ENCODE measurements at places on chromosomes 2 and 18.

- DNase-seq: no peak
These were observed 27.9 kb upstream of the RPE start for GRCh38 chr2:209974576-209974975.

GRCh38 chr2:167874812-167875211 is 372.6 kb downstream of the STK39 start:
- DNase-seq: no peak

GRCh38 chr2:193583638-193584400 is 1389.1 kb upstream of the TMEFF2 start:
- DNase-seq: no peak

- DNase-seq: no peak
These were observed 44.4 kb downstream of the PTPN2 start for GRCh38 chr18:12839526-12840196.

DNA sequence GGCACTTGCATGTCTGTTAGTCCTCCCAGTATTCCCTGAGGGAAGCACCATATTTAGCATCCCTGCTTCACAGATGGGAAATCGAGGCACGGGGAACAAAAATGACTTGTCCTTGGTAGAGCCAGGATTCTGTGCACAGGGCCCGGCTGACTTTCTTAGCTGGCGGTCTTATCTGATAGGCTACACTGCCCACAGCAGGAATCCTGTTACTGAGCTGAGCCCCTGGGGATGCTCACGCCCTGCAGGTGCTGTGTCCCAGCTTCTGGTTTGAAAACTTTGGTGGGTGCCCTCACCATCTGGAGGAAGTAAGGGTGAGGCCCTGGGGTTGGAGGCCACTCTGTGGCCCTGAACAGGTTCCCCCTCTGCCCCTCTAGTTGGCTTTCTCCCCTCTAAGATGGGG is 68.4 kb upstream of the MCFD2 start:
- DNase-seq: no peak

DNA sequence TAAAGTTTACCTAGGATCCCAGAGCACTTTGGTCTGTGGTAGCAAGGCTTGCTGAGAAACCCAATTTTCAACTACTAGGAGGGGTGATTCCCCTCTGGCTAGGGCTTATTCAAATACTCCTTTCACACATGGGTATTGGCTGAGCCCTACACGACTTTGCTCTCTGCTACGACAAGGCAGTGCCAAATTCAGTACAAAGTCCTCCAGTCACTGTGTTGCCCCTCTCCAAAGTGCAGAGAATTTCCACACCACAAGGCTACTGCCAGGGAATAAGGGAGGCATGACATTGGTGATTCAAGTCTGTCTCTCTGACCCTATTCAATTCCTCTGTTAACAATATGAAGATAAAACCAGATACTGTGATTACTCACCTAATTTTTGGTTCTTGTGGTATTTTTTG is 38.9 kb downstream of the SYT4 start:
- DNase-seq: no peak

DNA sequence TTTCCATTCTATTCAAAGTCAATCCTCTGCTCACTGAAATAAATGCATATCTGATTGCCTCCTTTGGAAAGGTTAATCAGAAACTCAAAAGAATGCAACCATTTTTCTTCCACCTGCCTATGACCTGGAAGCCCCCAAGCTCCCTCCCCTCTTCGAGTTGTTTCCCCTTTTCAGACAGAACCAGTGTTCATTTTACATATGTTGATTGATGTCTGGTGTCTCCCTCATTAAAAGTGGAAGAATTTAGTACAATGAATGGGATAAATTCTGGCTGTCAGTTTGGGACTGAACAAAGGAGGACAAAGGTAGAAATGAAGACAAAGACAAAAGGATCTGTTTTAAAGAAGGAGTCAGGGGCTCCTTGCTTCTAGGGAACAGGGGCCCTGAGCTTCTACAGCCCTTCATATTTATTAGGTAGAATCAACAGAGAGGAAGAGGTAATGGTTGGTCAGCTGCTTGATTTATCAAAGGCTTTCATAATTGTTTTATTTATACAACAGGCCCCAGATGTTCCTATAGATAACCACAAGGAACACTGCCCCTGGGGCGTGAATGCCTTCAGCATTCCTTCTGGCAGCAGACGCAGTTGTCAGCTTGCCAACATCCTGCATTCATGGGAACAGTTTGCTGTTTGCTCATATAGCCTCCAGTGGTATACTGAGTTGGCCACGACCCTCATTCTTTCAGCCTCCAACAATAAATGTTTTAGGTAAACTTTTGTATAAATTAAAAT is 949.8 kb upstream of the LRATD1 start:
- no peak for DNase-seq

DNA sequence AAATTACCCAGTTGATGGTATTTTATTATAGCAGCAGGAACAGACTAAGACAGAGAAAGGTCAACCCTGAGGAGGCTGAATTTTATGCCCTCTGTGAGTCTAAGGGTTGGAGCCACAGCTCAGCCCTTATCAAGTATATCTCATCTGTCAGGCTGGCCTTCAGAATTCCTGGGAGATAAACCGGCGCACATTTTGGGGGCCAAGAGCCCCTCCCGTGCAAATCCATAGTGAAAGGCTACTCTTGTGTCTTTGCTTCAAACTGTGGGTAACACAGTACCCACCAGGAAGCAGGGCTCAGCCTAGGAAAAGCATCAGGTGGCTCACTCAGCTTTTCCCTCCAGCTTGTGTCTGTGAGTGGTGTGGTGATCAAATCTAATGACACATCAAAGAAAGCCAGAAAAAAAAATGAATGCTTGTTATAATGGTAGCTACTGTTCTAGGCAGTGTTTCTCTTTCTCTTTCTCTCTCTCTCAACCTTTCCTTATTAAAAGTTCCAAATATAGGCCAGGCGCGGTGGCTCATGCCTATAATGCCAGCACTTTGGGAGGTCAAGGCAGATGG is 25.0 kb upstream of the ASXL2 start:
- no peak for DNase-seq

GRCh38 chr2:240205348-240205747 is 64.9 kb upstream of the OTOS start:
- no peak for DNase-seq

- DNase-seq: no peak
These were observed 203.7 kb upstream of the LYPD1 start for GRCh38 chr2:132873738-132874137.

- DNase-seq: no peak
These were observed 13.7 kb upstream of the PER2 start for GRCh38 chr2:238302087-238302486.

DNA sequence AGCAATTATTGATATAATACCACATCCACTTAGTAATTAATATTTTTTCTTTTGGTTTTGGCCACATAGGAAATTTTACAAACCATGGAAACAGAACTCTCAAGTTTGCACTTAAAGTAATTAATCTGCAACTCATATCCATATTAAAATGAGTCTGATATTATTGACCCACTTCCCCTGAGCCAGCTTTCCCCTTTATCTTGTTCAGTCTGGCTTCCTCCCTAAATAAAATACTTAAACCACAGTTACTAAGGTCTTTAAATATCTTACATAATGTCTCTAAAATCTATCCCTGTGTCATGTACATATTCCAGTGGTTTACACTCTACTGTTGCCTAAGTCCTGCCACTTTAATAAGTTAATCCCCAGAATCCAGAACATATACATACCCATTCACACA is 564.9 kb upstream of the FSHR start:
- no peak for DNase-seq

DNA sequence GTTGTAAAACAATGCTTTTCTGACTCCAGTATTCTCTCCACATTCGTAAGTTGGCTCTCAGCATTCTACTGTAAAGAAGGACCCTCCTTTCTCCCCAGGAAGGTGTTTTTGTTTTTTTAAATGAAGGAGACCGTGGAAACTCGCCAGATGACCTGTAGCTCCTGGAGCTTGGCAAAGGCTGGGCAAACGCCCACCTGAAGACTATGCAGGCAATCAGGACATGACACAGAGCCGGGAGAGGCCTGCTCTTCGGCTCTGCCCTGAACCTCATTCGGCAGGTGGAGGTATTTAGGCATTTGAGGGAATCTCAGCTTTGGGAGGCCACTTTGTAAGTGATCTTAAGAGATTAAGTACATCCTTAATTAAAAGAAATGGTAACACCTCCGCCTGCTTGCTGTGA is 17.4 kb downstream of the CASP10 start:
- no peak for DNase-seq

DNA sequence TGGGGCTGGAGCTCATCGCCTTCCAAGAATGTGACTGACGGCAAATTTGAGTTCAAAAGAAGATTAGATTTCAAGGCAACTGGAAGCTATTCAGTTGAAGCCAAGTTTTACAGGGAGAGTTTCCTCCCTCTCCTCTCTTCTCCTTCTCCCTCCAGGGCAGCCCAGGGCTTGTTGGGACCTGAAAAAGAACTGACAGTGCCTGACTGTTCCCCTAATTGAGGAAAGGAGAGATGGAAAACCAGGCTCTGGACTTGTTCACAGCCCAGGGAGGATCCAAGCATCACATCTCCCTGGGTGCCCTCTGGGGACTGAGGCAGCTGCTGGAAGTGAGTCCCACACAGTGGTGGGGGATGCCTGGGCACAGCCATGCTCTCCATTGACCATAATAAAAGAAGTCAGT is 88.1 kb downstream of the THNSL2 start:
- DNase-seq: no peak

DNA sequence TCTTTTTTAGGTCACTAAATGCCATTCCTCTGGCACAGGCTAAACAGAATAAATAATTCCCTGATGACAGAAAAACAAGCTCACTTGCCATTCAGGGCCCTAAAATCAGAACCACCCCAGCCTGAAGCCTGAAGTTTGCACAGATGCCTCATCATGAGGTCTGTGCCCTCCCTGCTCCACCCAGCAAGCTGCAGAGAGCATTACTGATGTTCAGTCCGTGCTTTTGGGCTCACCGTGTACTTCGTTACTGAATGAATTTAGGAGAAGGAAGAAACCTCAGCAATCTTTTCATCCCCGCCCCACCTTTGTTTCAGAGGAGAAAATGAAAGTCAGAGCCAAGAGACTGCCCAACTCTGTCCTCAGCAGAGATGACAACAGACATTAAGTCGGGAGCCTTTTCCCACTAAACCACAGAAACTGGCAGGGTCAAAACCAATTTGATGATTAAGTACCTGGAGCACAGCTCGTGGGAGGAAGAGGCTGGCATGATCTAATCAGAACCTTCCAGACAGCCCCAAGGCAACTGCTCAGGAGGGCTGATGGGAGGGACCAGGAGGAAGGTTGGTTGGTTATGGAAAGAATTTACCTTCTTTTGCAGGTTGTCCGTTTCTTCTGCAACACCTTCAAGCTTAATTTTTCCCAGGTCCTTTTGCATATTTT is 122.7 kb downstream of the LAMA1 start:
- no peak for DNase-seq

- no peak for DNase-seq
These were observed 1137.6 kb upstream of the NXPH2 start for GRCh38 chr2:139917690-139918384.

DNA sequence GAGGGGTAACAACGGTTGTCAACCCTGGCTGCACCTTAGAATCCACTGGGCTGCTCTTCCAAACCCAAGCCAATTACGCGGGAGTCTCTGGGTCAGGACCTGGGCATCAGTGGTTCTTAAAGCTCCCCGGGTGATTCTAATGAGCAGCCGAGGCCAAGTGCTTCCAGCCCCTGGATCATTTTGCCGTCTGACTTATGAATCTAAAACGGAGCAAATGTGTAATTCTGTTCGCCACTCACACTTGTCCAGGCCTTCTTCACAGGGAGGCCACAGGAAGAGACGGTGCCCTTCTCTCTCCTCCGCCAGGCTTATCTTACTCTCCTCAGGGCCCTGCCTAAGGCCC is 78.5 kb downstream of the MCFD2 start:
- no peak for DNase-seq

GRCh38 chr18:44880170-44880569 is 199.5 kb downstream of the SETBP1 start:
- DNase-seq: no peak

- DNase-seq: peak; percentile 42
These were observed 256.7 kb downstream of the HDAC4 start for GRCh38 chr2:239143858-239144712.

DNA sequence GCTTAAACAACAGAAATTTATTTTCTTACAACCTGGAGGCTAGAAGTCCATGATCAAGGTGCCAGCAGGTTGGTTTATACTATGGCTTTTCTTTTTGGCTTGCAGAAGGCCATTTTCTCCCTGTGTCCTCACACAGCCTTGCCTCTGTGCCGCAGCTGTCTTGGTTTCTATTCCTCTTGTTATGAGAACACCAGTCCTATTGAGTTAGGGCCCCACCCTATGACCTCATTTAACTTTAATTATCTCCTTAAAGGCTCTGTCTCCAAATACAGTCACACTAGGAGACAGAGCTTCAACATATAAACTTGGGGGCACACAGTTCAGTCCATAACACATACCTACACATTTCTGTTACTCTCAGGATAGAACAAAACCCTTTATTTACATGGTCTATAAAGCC is 17.3 kb upstream of the RHOB start:
- DNase-seq: no peak

DNA sequence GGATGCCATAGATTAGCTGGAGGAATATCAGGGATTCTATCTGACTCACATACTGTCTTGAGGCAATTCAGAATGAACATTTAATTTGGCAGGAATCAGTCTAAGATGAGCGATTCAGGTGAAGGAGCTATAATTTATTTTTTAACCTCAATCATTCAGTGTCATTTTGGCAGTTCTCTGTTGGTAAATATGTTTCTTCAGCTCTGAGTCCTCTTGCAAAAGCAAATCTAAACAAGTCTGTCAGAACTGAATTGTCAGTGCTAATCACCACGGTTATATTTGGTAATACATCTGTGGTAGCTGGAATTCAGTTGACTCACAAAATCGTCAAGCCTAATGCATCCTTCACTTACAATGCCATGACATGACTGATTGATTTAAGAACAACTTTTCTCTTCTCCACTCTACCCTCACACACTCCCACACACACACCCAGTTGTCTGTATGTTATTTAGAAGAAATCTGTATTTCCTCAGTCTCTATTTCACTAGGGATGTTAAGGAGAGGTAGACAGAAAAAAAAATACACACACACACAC is 516.6 kb upstream of the NXPH2 start:
- DNase-seq: no peak

DNA sequence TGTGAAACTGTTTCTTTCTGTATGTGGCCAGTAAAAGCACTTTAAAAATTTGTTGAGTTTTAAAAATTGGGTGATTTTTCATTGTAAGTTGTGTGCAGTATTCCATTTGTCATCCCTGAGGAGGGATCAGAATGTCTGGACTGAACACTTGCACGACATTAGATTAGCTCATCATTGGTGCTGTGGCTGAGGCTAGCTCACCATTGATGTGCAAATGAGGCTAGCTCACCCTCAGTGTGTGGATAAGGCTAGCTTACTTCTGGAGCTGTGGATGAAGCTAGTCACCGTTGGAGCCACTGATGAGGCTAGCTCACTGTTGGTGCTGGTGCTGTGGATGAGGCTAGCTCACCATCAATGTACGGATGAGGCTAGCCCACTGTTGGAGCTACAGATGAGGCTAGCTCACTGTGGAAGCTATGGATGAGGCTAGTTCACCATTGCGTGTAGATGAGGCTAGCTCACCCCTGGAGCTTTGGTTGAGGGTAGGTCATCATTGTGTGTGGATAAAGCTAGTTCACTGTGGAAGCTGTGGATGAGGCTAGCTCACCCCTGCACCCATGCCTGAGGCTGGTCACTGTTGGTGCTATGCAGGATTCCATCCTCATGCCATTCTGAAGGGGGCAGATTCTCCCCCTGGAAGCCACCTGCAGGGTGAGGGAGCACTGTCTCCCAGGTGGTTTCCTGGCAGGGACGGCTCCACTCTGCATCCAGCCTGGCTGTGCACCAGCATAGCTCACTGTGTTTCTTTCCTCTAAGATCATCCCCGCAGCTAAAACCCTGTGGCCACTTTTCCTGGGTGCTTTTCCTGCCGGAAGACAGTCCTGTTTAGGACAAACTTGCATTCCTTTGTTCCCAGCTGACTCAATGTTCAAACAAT is 101.1 kb downstream of the TWIST2 start:
- no peak for DNase-seq

Data from cerebellum (tissue), 4 donors.